Right renal pelvis (tissue), 4 donors: ENCODE measurements at places on chromosomes 7 and 10. TPM values are rescaled to one million over a fixed set of nuclear protein-coding genes. Genes with fewer than 3 reads are reported as not detected.

Gene PCLO
- 7.4 TPM for polyA plus RNA-seq

GRCh38 chr7:103149808-103150180 lies 895 bp upstream of the NAPEPLD start:
- DNase-seq, result no peak

GRCh38 chr7:141012044-141012685 lies 2.6 kb downstream of the MRPS33 start:
- peak; percentile 56 for DNase-seq

DNA sequence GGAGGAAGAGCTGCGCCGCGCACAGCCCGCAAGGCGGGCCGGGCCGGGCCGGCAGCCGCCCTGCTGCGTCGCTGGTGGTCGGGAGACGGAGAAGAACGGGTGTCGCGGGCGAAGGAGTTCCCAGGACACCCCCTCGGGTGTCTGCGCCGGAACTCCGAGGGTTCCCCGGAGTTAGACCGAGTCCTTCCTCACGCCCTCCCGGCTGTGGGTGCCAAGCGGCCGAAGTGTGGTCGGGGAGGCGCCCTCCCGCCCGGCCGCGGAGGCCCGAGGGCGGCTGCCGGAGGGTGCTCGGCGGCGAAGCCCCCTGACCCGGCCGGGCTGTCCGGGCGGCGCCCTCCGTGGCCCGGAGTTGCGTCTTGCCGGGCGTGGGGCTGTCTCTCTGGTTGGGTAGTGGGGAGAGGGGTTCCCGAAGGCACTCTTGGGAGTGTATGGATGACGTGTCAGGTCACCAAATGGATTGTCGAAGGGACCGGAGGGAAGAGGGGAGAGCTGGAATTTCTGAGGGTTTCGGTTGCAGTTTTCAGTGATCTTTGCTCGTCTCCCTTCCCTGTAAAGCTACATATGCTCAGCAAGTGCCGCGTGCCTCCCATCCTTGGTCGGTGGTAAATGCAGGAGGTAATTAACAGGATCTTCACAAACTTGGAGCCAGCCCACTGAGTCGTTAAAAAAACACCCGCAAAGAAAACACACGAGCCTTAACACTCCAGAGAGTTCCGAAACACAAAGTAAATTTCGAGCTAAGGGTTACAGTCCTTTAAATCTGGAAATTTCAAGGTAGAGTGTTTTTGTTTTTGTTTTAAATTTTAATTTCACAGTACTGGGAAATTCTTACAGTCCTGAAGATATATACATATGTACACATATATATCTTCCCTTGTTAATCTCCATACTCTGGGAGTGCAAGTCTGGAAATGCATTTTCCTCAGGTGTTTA lies 871 bp downstream of the ST7 start:
- peak; percentile 78 for DNase-seq

DNA sequence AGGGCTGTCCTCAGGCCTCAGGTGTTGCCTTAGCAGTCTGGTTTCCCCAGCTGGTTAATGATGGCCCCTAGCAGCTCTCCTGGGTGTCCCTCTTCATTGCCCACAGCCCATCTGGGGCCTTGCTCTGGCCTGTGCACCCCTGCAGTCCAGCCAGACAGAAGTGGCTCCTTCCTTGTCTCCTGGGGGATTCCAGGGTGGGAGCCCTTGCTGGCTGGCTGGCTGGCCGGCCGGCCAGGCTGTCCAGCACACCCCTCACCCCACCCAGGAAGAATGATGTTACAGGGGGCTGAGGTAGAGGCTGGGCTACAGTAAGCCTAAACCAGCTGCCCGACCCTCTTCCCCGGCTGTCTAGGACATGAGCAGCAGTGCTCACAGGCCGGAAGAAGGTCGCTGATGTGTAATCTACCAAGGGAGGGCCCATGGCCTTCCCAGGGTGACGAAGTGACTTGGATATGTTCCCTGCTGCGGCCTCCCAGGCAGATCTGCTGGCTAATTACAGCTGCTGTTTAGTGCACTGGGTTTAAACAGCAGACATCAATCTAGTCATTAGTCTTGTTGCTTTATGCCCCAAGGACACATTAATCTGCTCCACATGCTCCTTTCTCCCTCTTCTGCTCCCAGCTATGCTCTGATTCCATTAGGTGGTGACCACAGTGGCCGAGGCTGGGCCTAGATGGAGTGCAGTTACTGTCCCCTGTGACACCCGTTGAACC lies 53.8 kb upstream of the LRRC4 start:
- peak; percentile 51 for DNase-seq

Gene FAM25A
- polyA plus RNA-seq, result not detected

GRCh38 chr10:85658518-85658917 lies 708.1 kb downstream of the GRID1 start:
- no peak for DNase-seq

- DNase-seq, result no peak
Observed at GRCh38 chr10:76399226-76399625, 967.8 kb downstream of the LRMDA start.

DNA sequence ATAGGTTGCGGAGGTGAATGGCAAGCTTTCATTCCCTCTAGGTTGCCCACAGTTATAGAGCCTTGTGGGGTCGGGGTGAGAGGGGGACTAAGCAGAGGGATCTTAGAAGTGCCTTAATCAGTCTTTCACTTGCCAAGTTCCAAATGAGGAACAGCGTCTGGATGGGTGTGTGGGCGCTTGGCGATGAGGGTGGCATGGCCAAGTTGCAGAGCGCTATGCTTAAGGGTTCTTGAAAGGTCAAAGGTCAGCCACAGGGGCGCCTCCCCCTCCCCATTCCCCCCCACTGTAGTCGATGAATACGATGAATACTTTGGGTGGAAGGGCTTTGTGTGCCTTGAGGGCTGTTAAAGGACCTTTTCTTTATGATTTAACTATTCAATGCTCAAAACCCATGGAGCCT lies 185.0 kb downstream of the TCF7L2 start:
- no peak for DNase-seq

GRCh38 chr10:119337796-119338432 lies 130.5 kb downstream of the GRK5 start:
- no peak for DNase-seq

GRCh38 chr10:88041243-88042159 lies 178.1 kb downstream of the PTEN start:
- DNase-seq, result no peak

DNA sequence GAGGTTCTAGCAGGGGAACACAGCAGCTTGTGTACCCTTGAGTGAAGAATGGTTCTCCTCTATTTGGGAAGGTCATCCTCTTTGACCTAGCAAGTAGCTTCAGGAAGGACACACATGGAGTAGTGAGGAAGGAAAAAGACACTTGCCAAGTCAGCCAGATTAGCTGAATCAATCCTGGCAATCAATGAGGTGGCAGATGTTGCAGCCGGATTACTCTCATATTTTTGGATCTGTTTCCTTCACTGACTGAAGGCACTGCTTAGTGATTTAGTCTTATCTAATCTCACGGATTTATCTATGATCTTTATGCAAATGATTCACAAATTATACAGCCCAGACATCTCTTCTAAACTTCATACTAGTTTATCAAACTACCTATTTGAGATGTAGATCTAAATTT lies 218.8 kb downstream of the GPR158 start:
- no peak for DNase-seq

Gene EEPD1
- 8.0 TPM for polyA plus RNA-seq

Gene BRAT1
- polyA plus RNA-seq, result 40.6 TPM

Gene HACD1
- 14.8 TPM for polyA plus RNA-seq

DNA sequence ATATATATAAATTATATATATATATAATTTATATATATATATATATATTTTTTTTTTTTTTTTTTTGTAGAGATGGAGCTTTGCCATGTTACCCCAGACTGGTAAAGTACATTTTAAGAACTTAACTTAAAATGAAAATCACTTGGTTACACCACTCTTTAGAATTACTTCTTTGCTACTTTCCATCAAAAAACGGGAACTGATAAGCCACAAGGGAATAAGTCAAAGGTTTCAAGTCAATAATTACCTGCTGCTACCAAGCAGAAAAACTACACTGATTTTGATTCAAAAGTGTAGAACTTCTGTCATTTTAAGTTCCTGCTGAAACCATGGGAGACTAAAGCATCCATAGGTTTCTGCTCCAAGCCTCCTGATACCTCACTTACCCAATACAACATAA lies 12.2 kb downstream of the PPA1 start:
- no peak for DNase-seq

Gene SH2D4B
- polyA plus RNA-seq, result 0.15 TPM

Gene HOXA11
- 41.3 TPM for polyA plus RNA-seq

Gene ASIC3
- polyA plus RNA-seq, result 1.9 TPM

GRCh38 chr7:114821030-114821900 lies 100.6 kb upstream of the MDFIC start:
- DNase-seq, result no peak

GRCh38 chr10:12377658-12378290 lies 28.4 kb downstream of the CAMK1D start:
- DNase-seq, result no peak

GRCh38 chr10:71600849-71601248 lies 118.7 kb downstream of the C10orf105 start:
- no peak for DNase-seq

DNA sequence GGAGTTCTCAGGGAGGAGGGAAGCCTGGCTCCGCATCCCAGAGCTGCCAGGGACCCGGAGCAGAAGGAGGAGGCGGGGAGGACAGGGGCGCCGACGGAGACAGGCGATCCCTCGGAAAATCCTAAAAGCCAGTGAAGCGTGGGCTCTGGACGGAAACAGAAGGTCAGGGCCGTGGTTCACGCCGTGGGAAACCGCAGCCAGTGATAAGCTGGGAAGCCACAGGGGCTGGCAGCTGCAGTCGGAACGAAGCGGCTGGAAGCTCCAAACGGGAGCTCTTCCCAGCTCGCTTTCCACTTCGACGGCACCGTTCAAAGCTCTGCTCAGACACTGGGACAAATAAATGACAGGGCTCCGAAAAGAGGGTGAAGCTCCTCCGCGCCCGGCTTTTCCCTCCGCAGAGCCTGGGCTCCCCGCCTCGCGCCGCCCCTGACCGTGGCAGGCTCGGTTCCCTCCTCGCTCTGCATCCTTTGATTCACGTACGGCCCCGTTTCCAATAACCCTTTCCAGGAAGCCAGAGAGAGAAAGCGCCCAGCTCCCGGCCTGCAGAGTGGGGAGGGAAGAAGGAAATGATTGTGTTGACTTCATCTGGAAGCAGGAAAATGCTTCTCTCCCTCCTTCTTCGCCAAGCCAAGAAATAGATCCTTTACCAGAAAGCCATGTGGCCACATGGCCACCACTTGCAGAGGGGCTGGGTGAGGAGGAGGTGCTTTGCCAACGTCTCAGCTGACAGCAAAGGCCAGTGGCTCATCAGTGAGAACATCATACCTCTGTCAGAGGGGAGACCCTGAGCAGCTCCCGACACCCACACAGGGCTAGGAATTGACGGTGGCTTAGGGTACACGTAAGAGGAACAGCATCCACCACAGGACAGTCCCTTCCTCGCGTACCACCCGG lies 57.4 kb downstream of the ADRB1 start:
- DNase-seq, result peak; percentile 18

DNA sequence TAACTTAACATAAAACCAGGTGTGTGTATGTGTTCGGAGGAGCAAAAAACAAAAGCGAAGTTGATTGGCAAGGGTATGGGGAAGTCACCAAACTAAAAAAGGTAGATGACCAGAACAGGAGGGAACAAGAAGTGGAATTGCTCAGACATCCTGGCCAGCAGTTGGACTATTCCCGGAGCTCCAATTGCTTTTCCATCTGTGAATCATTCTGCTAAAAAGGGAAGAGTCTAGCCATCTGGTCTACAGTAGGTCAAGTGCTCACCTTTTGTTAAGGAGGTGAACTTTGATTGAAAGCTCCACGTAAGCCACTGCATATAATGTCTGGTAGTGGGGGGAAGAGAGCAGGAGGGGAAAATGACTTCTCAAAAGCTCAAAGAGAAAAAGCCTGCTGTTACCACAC lies 50.0 kb upstream of the BET1 start:
- DNase-seq, result no peak

GRCh38 chr10:21811245-21811585 lies 192.3 kb downstream of the DNAJC1 start:
- no peak for DNase-seq

DNA sequence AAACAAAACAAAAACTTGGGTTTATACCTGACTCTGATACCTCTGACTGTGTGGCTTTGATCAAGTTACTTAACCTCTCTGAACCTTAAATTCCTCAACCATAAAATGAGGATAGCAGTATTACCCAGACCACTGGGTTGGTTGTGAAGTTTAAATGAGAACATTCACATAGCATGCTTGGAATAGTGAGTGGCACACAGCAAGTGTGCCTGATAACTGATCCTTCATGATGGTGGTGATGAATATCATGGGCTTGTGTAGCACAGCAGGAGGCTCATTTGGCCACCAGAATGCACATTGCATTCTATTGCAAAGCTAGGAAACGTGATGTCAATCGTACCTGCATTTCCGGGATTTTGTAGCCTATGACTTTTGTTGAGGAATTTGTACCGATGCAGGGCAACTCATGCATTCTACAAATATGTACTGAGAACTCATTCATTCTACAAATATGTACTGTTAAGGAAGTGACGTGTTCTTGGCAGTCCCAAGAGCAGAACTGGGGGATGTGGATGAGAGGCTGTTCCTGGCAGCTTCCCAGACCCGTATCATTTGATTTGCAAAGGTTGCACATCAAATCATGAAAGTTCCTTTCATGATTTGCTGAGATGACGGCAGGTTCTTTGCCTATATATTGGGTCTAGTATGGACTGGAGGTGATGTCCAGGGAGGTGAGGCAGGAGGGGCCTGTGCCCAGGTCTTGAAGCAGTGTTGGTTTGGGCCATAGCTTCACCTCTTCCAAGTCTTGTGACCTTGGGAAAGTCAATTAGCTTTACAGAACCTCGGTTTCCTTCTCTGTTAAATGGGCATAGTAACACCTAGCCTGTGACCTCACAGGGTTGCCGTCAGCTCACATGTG lies 94.6 kb upstream of the SMNDC1 start:
- DNase-seq, result no peak

- DNase-seq, result no peak
Observed at GRCh38 chr7:105791926-105792325, 84.5 kb downstream of the ATXN7L1 start.

Gene VIPR2
- 3.0 TPM for polyA plus RNA-seq

DNA sequence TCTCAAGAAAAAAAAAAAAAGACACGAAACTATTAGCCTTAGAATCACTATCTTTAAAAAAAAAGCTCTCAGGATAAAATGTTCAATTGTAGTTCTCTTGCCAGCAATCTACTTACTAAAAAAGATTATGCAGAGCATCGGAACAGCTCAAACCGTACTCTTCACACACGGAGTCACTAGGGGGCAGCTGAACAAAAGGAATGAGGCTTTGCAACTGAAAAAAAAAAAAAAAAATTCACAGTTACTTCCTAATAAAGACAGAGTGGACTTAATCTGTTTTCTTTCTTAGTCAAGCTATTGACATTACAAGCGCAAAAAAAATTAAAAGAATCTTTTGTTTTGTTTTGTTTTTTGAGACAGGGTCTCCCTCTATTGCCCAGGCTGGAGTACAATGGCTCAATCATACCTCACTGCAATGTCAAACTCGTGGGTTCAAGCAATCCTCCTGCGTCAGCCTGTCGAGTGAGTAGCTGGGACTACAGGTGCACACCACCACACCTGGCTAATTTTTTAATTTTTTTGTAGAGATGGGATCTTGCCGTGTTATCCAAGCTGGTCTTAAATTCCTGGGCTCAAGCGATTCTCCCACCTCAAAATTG lies 11.5 kb downstream of the PMS2 start:
- no peak for DNase-seq
